Thoracic aorta (tissue), 2 donors: ENCODE measurements at places on chromosomes 1 and 21.

DNA sequence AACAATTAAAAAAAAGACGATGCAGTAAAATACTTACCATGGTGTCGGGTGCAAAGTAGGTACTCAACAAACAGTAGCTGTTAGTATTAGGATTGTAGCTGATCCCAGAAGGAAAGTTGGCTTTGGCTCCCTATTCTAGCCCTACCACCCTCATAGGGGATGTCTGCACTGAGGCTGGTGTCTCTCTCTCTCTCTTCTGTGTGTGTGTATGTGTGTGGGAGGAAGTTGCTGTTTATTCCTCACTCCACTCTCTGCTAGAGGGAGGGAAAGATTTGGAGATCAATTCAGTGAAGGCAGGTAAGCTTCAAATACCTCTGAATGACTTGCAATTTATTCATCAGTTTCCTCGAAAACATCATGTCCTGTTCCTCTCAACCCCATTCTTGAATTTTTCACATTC is 124.4 kb downstream of the PTPRU start:
- H3K4me1 ChIP-seq = no peaks in the 10 kb centered on the region
- DNase-seq = no peak
- H3K27ac ChIP-seq = no peak overlapping the region
- no peaks in the 10 kb centered on the region for H3K36me3 ChIP-seq
- no peaks in the 10 kb centered on the region for H3K27me3 ChIP-seq
- H3K4me3 ChIP-seq = no peak overlapping the region

GRCh38 chr1:39973503-39974135 is 18.7 kb downstream of the MFSD2A start:
- H3K27me3 ChIP-seq = no peaks in the 10 kb centered on the region
- H3K27ac ChIP-seq = no peak overlapping the region
- H3K4me3 ChIP-seq = no peak overlapping the region
- H3K4me1 ChIP-seq = peaks cover 3% of the 10 kb centered on the region
- H3K36me3 ChIP-seq = no peaks in the 10 kb centered on the region
- DNase-seq = peak; percentile 17

GRCh38 chr1:1684031-1684681 is 8.4 kb downstream of the SLC35E2B start:
- no peak for DNase-seq
- H3K36me3 ChIP-seq = no peaks in the 10 kb centered on the region
- H3K4me3 ChIP-seq = no peak overlapping the region
- H3K27ac ChIP-seq = no peak overlapping the region

DNA sequence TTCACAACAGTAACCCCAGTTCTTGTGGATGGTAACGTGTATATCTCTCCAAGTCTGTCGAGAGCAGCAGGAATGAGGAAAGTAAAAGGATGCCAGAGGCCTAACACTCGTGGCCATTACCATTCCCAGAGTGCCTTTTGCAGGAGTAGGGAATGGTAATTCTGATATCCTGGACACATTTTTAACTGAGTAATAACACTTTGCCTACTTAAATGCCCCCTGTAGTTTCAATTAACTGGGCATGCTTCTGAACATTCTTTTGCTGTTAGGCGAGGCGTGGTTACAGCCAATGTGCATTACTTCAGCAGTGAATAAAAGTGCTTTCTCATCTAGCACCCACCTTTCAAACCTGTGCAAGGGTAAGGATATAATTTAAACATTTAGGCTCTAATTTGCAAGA is 258.5 kb upstream of the ADGRL2 start:
- H3K36me3 ChIP-seq = no peaks in the 10 kb centered on the region
- no peaks in the 10 kb centered on the region for H3K4me1 ChIP-seq
- no peak for DNase-seq
- no peak overlapping the region for H3K4me3 ChIP-seq

- no peak overlapping the region for H3K27ac ChIP-seq
- H3K27me3 ChIP-seq = no peaks in the 10 kb centered on the region
- H3K4me3 ChIP-seq = peak overlapping the region; percentile 57
- H3K4me1 ChIP-seq = no peaks in the 10 kb centered on the region
- H3K36me3 ChIP-seq = peaks cover 2% of the 10 kb centered on the region
Measured at GRCh38 chr1:211938561-211938997, 96.8 kb downstream of the INTS7 start.

- peaks cover 10% of the 10 kb centered on the region for H3K4me1 ChIP-seq
- H3K27ac ChIP-seq = no peak overlapping the region
- no peak for DNase-seq
- no peaks in the 10 kb centered on the region for H3K27me3 ChIP-seq
Measured at GRCh38 chr1:204883405-204883804, 12.7 kb downstream of the NFASC start.

GRCh38 chr1:151047591-151047924 is at the start of gene C1orf56:
Gene C1orf56, plus strand, starts transcription at chr1:151047751. Its CDS starts 97 bp downstream, at chr1:151047848.
- peaks cover 13% of the 10 kb centered on the region for H3K4me1 ChIP-seq
- H3K36me3 ChIP-seq = peaks cover 8% of the 10 kb centered on the region
- no peak for DNase-seq
- peak within 1 kb of the TSS; percentile 89 for H3K27ac ChIP-seq

DNA sequence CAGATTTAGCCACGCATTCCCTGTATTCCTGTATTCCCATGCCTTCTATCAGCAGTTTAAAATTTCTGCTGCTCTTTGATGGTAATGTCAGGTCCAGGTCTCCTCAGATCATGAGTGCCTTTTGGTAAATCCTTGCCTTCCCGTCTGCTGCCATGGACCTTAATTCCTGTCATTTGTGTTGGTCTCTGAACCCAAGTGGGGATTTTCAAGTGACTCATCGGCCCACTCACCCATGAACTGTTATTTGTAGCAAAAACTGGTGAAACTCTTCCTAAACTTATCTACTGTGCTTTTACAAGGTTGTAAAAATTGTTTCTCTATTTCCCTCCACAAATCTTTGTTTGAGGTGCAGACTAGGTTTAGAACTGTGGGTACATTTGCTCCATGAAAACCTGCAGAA is 47.4 kb downstream of the ACTN2 start:
- peaks cover 20% of the 10 kb centered on the region for H3K36me3 ChIP-seq
- no peak overlapping the region for H3K4me3 ChIP-seq
- no peak for DNase-seq
- no peak overlapping the region for H3K27ac ChIP-seq

GRCh38 chr1:84763912-84764680 is 73.8 kb upstream of the SSX2IP start:
- no peak overlapping the region for H3K27ac ChIP-seq
- peaks cover 24% of the 10 kb centered on the region for H3K4me1 ChIP-seq
- DNase-seq = no peak

- no peaks in the 10 kb centered on the region for H3K36me3 ChIP-seq
- no peak overlapping the region for H3K27ac ChIP-seq
- H3K4me1 ChIP-seq = no peaks in the 10 kb centered on the region
- no peaks in the 10 kb centered on the region for H3K27me3 ChIP-seq
- no peak overlapping the region for H3K4me3 ChIP-seq
Measured at GRCh38 chr1:29556657-29557056, 320.3 kb downstream of the PTPRU start.

DNA sequence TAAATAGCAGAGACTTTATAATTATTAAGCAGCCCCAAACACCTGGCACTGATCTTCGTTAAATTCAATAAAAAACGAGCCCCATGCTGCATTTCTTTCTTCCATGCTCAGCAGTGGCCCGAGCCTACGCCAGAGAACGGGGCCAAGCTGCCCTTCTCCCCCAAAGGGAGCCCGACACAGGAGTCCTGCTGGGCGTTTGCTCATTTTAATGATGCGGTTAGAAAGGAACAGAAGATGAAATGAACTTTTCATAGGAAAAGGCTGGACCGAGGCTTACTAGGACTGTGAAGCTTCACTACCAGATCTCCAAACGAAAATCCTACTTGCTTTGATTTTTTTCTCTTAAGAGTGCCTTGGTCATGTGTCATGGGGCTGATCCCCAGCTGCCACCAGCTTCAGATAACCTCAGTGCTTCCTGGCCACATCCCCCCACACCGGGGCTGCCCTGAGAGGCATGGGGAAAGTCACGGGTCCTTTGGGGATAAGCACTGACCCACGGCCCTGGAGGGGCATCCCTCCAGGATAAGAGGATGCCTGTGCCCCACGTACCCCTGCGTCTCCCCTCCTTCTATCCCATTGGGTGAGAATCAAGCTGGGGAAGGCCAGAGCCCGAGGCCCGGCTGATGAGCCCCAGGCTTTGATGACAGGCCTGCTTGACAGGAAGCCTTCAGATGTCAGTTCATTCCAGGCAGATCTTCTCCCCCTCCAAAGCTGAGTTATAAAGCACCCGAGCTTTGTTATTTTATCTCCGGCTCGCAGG is 34.2 kb downstream of the PGBD5 start:
- no peaks in the 10 kb centered on the region for H3K27me3 ChIP-seq
- no peak for DNase-seq
- no peaks in the 10 kb centered on the region for H3K4me1 ChIP-seq
- no peaks in the 10 kb centered on the region for H3K36me3 ChIP-seq
- H3K27ac ChIP-seq = no peak overlapping the region
- no peak overlapping the region for H3K4me3 ChIP-seq

- no peak overlapping the region for H3K4me3 ChIP-seq
- no peaks in the 10 kb centered on the region for H3K4me1 ChIP-seq
- no peaks in the 10 kb centered on the region for H3K36me3 ChIP-seq
- H3K27ac ChIP-seq = no peak overlapping the region
- no peaks in the 10 kb centered on the region for H3K27me3 ChIP-seq
Measured at GRCh38 chr1:64769971-64770370, 25.1 kb downstream of the RAVER2 start.

DNA sequence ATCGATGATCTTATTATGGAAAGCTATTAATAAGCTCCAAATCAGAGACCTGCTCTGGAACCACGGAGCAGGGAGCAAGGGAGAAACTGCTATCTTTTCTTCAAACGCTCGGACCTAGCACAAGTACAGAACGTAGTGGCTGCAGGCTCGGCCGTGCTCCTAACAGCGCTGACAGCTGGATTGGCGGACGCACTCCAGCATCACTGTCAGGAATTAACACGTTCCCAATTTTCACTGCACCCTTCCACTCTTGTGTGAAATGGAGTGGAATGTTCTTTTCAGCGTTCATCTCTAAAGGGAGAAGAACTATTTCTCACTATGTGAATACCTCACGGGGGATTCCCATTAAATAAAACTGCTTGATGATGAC is 106.9 kb downstream of the ZNF281 start:
- no peaks in the 10 kb centered on the region for H3K27me3 ChIP-seq
- H3K4me3 ChIP-seq = peak overlapping the region; percentile 79
- no peak for DNase-seq
- H3K4me1 ChIP-seq = peaks cover 6% of the 10 kb centered on the region
- no peaks in the 10 kb centered on the region for H3K36me3 ChIP-seq
- no peak overlapping the region for H3K27ac ChIP-seq

DNA sequence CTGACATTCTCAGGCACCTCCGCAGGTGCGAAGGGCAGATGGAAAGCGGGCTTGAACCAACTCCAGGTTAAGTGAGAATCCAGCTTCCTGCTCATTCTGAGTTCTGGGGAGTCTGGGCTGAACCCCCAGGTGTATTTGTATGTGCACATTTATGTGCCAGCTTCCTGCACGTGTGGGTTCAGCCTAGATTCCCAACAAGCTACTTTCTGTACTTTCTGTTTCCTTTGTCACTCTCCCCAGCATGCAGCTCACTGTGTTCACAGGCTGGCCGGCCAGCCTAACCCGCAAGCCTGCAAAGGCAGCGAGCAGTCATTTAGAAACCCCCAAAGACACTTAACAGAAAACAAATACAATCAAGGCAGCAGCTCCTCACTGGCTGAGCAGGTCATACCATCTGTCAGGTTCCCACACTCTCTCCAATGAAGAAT is 1.3 kb upstream of the IL19 start:
- H3K27ac ChIP-seq = no peak overlapping the region
- peak overlapping the region; percentile 15 for H3K4me3 ChIP-seq

GRCh38 chr1:19476450-19477190 is 8.7 kb downstream of the CAPZB start:
- no peak for DNase-seq
- H3K27ac ChIP-seq = peak overlapping the region; percentile 12
- H3K27me3 ChIP-seq = no peaks in the 10 kb centered on the region

DNA sequence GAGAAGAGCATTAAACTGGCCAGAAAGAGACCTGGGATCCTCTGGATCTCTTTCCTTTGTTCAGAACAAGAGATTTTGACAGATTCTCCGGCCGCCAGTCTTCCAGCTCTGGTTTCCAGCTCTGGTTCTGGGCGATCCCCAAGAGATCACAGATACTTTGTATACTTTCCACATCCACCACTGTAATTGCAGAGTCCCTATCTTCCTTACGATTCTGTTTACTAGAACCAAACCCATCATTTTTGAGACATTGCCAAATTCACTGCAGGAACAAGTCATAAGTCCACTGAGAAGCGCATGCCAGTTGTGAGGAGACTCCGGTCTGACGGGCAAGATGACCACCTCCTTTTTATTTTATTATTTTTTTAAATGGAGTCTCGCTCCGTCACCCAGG is 505.2 kb downstream of the SMYD3 start:
- no peak for DNase-seq
- H3K4me3 ChIP-seq = no peak overlapping the region
- H3K36me3 ChIP-seq = no peaks in the 10 kb centered on the region
- H3K27ac ChIP-seq = no peak overlapping the region

DNA sequence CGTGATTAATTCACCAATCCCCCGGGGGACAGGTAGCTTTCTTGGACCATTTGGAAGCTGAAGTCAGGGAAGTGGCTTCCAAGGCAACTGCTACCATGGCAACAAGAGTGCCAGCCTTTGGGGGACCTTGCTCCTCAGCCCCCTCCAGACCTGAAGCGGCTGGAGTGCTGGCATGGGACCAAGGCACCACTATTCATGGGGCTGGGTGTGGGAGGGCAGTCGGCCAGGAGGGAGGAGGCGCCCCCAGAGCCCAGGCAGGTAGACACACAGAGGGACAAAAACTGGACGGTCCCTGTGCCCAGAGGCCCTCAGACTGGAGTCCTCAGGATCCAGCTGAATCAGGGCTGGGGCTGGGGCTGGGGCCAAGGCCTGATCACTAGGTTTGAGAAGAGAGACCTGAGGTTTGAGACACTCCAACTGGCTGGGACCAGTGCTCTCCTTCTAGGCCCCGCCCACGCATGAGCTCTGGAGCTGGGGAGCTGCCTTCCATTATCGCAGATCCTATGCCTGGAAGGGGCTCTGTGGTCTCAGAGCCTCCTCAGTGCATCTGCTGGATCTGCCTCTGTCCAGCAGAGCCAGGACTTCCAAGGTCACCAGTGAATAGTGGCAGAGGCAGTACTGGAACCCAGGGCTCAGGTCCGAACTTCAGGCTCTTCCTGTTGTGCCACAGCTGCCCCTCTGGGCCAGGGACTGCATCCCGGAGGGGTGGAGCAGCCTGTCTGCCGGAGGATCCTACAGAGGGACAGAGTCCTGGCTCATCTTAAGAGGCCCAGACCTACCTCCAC is 3.3 kb upstream of the KNCN start:
- H3K36me3 ChIP-seq = peaks cover 12% of the 10 kb centered on the region
- DNase-seq = no peak
- H3K27me3 ChIP-seq = no peaks in the 10 kb centered on the region
- H3K4me3 ChIP-seq = no peak overlapping the region
- no peak overlapping the region for H3K27ac ChIP-seq

- no peak overlapping the region for H3K4me3 ChIP-seq
- peak; percentile 87 for DNase-seq
- H3K27me3 ChIP-seq = no peaks in the 10 kb centered on the region
- peak overlapping the region; percentile 63 for H3K27ac ChIP-seq
- H3K36me3 ChIP-seq = peaks cover 6% of the 10 kb centered on the region
Measured at GRCh38 chr1:223726380-223727001, 14.2 kb downstream of the CAPN2 start.

GRCh38 chr1:231936983-231937775 is 310.6 kb downstream of the DISC1 start:
- no peaks in the 10 kb centered on the region for H3K27me3 ChIP-seq
- H3K27ac ChIP-seq = no peak overlapping the region
- no peak for DNase-seq
- no peak overlapping the region for H3K4me3 ChIP-seq
- no peaks in the 10 kb centered on the region for H3K36me3 ChIP-seq
- no peaks in the 10 kb centered on the region for H3K4me1 ChIP-seq

- no peak overlapping the region for H3K27ac ChIP-seq
- no peaks in the 10 kb centered on the region for H3K36me3 ChIP-seq
- H3K27me3 ChIP-seq = no peaks in the 10 kb centered on the region
- H3K4me1 ChIP-seq = no peaks in the 10 kb centered on the region
- no peak for DNase-seq
- no peak overlapping the region for H3K4me3 ChIP-seq
Measured at GRCh38 chr21:20875742-20876141, 122.5 kb upstream of the NCAM2 start.
